ENCODE measurements at places on chromosomes 7 and 10.

DNA sequence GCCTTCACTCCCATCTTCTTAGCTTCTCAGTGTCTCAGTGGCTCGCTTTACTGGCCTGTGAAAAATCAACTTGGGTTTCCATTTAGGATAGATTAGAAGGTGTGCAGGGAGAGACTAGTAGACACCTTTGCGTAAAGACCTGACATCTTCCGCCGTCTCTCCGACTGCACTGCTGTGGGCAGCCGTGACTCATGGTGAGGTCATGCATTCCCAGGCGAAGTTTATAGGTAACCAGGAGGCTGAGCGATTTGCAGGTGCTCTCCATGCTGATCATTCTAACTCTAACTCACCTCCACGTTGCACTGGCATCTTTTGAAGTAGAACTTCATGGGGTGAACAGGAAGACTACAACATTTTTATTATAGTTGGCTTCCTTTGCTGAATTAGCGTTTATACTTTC, 68.0 kb upstream of the ZNF438 start:
- DNase-seq: no peak

DNA sequence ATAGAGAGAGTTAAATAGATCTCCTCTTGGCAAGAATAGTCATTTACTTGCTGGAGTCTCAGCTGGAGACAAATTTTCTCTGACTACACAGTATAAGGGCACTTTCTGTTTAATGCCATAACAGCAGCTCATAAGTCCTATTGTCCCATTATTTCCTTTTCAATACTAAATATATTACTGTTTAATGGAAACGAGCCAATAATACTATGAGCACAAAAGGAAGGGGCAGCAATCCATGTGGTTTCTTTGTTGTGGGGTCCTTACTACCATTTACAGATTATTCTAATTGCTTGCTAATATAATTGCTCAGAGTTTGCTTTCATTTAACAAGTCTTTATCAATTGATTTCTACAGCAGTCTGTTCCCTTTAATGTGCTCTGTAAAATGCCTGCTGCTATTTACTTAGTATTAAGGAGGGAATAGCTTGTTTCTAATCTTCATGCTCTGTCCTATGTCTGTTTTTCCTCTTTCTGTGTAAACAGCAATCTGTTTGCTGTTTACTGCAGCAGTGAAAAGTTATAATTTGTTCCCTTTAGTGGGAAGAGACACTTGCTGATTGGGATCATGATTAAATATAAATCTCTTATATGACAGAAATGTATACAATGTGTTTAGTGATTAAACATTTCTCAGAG, 296.2 kb upstream of the SMIM30 start:
- DNase-seq: no peak

DNA sequence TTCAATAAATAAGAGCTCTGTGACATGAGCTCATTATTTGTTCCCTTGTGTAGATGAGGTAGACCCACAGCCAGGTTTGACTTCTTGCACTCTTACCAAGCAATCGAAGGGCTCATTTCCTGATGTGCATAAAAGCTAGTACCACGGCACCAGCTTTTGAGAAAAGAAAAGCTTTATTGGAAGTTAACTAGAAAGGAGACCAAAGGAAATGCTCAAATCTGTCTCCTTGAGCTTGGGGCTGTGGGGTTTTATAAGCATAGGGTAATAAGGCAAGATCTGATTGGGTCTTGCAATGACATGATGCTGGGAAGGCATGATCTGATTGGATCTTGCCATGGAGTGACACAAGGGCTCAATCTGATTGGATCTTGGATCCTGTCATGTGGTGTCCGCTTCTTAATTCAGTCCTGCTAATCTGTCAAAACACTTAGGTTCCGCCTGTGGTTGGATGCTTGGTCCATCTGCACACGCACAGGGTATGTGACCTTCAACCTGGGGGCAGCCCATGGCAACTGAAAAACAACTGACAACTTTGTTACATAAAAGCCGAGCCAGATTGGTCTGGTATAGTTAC, 47.8 kb upstream of the FRMD4A start:
- no peak for DNase-seq

GRCh38 chr10:79479283-79479909, 32.9 kb upstream of the EIF5AL1 start:
- no peak for DNase-seq

GRCh38 chr7:6536262-6537260, 14.7 kb downstream of the GRID2IP start:
- no peak for DNase-seq

GRCh38 chr10:30093303-30093950, 34.0 kb upstream of the JCAD start:
- DNase-seq: no peak

All from CD4-positive, alpha-beta T cell treated with Interleukin-21 for 1 hour (primary cell).